Ovary (tissue), 10 donors: ENCODE measurements at places on chromosomes 11 and 22. TPM values are rescaled to one million over a fixed set of nuclear protein-coding genes. Genes with fewer than 3 reads are reported as not detected.

GRCh38 chr11:93001806-93002205 lies 32.4 kb downstream of the MTNR1B start:
- no peak for DNase-seq

The MAPK8IP2 gene
- polyA plus RNA-seq: 6.0 TPM

The KRTAP5-1 gene
- not detected for polyA plus RNA-seq

DNA sequence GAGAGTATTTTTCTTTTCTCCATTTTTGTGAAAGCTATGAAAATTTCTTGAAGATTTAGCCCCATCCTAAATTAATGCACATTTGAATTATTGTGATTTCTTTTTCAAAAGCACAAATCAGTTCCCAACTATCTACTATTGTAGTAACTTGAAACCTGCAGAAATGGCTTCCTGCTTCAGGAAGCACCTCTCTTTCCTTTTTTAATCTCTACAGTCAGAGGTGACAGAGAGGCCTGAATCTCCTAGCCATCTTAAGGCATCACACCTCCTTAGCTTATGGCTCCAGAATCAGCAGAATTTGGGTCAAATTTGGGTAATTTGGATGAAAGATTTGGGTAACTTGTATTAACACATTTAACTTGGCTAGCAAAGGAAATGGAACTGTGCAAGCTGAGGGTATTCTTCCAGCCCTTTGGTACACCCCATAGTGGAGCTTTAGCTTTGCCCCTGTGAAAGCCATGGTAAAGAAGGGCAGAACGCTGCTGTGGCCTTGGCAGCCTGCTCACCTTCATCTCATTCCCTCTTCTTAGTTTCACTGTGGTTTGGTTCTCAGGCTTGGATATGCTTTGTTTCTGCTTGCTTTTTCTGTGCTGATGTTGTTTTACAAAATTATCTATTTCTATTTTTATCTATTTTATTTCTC lies 16.2 kb downstream of the TBCEL start:
- DNase-seq: no peak

DNA sequence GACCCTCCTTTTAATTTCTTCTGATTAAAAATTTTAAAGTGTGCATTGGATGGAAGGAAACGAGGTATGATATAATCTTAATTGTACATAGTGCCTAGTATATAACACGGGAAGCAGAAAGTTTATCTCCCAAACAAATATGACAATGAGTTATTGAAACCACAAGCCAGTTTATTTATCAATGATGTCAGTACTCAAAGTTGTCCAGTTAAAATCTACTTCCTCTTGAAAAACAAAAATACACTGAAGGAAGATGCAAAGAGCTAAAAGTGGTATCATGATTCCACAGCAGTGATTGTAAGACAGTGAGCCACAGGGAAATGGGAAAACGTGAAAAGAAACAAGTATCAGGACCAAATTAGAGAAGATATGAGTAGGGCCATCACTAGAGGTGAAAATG lies 18.8 kb upstream of the OR5B21 start:
- no peak for DNase-seq

- DNase-seq: no peak
Observed at GRCh38 chr11:88169881-88170280, 5.4 kb downstream of the RAB38 start.

The OR5P2 gene
- polyA plus RNA-seq: not detected

The ZFTA gene
- 20.2 TPM for polyA plus RNA-seq
